ENCODE measurements at places on chromosomes 1 and 21. TPM values are rescaled to one million over a fixed set of nuclear protein-coding genes. Genes with fewer than 3 reads are reported as not detected.

The GSTM1 gene
- 18.3 TPM for total RNA-seq

The NTRK1 gene
- total RNA-seq: not detected

The TAF5L gene
- total RNA-seq: 26.3 TPM

The CBR1 gene
- total RNA-seq: 135 TPM

The CASP9 gene
- total RNA-seq: 6.9 TPM

The ADCY10 gene
- total RNA-seq: not detected

The ATAD3C gene
- total RNA-seq: under 0.01 TPM

The CDC7 gene
- 3.9 TPM for total RNA-seq

The GBP5 gene
- total RNA-seq: 1.7 TPM

The GPR161 gene
- total RNA-seq: 30.5 TPM

The OR2L2 gene
- total RNA-seq: not detected

The TTC34 gene
- 0.16 TPM for total RNA-seq

The SSX2IP gene
- total RNA-seq: 6.6 TPM

The CLIC6 gene
- total RNA-seq: 0.12 TPM

The ADGRL4 gene
- total RNA-seq: 2.7 TPM

The WDR64 gene
- not detected for total RNA-seq

The ACTN2 gene
- 0.65 TPM for total RNA-seq

The GJB3 gene
- 0.12 TPM for total RNA-seq

The UTP11 gene
- total RNA-seq: 45.3 TPM

The TDRD5 gene
- total RNA-seq: not detected

The ESPN gene
- not detected for total RNA-seq

The OLIG2 gene
- not detected for total RNA-seq

The ICOSLG gene
- under 0.01 TPM for total RNA-seq

The LYPD8 gene
- total RNA-seq: not detected
